Right ventricle myocardium superior (tissue), 1 donor: ENCODE measurements at places on chromosomes 6 and 20.

DNA sequence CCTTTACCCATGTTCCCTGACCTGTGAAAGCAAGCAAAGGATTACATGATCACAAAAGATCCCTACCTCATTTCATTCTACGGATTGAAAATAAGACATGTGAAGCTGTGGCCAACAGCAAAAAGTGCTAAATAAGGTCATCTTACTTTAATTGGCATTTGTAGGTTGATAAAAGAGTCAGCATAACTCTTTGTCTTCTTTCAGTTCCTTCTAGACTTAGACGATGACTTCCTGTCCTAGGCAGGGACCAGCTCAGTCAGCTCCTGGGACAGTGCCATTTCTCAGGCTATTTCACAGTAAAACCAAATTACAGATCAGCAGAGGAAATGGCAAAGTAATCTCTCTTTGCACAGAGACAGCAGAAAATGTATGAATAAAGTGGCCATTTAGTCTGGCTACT lies 480.7 kb downstream of the RFPL4B start:
- peak; percentile 47 for DNase-seq

- no peak for DNase-seq
Measured at GRCh38 chr20:37723668-37724067, 29.8 kb downstream of the CTNNBL1 start.

- DNase-seq = no peak
Measured at GRCh38 chr6:158487495-158487894, 72.4 kb upstream of the TMEM181 start.

DNA sequence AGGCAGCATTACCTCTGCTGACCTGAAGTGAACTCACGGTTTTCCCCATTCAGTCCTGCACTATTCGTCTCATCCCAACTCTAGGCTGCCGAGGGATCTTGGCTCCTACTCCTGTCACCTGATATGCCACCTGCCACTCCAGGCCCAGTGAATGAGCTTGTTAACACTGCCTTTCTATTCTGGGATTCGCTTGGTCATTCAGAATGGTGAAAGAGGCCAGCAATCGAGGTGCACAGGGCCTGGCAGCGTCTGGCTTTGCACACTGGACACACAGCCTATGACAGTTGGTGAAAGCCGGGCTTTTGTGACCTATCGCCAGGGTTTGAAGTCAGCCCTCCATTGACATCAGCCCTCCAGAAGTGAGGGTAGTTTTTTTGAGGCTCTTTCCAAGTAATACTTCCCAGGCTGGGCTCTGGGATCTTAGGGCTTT lies 59.3 kb upstream of the MYL9 start:
- peak; percentile 67 for DNase-seq

DNA sequence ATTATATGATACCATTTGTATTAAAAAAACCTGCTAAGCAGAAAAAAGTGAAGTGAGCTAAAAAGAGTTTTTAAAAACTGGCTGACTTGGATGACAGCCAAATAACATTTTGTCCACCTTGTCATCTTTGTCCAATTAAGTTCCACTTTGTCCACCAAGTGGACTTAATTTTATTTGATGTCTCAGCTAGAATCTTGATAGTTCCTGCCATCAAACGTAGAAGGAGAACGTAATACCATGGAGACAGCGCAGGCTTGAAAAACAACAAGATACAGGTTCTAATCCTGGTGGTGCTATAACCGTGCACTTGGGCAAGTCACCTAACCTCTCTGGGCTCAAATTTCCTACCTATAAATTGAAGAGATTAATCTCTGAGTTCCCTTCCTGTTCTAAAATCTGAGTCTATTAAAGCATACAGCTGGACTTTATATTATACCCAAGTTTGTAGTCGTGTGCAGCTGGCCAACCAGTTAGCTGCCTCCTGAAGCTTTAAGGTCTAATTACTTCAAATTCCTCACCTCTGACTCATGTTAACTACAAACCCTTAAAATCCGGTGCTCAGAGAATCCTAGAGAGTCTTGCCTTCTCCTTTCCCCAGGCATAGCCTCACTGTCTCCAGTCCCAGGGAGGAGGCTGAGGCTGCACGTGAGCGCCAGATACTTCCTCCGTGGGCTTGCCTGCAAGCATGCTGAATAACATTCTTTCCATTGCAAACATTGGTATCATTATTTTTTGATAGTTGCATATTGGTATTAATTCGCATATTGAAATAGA lies 16.8 kb downstream of the TMEM244 start:
- no peak for DNase-seq

DNA sequence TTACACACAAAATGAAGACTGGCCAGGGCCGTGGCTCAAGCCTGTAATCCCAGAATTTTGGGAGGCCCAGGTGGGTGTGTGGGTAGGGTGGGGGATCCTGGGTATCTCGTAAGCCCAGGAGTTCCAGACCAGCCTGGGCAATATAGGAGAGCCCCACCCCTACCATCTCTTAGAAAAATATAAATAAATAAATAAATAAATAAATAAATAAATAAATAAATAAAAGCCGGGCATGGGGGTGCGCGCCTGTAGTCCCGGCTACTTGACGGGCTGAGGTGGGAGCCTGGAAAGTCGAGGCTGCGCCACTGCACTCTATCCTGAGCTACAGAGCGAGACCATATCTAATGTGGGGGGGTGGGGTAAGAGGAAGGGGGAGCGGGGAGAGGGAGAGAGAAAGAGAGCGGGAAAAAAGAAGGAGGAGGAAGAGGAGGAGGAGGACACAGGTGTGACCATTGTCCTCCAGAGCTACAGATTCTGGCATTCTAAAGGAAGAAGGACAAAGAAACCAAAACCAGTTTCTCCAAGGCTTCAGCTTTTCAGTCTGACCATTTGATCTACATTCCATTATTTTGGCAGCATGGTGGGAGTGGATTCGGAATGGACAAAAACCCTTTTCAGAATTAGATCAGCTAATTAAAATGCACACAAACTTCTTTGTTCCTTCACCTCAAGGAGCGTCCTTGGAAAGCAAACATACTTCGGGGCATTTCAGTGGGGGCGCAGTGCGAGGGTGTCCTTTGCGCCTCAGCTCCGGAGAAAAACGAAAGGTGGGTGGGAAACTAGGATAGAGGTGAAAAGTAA lies 577 bp upstream of the C6orf141 start:
- DNase-seq = no peak

GRCh38 chr6:31350196-31351032 lies 6.6 kb downstream of the HLA-B start:
- no peak for DNase-seq

GRCh38 chr6:164579035-164579434 lies 730.4 kb downstream of the C6orf118 start:
- no peak for DNase-seq

GRCh38 chr6:6657085-6657819 lies 68.7 kb downstream of the LY86 start:
- DNase-seq = no peak

DNA sequence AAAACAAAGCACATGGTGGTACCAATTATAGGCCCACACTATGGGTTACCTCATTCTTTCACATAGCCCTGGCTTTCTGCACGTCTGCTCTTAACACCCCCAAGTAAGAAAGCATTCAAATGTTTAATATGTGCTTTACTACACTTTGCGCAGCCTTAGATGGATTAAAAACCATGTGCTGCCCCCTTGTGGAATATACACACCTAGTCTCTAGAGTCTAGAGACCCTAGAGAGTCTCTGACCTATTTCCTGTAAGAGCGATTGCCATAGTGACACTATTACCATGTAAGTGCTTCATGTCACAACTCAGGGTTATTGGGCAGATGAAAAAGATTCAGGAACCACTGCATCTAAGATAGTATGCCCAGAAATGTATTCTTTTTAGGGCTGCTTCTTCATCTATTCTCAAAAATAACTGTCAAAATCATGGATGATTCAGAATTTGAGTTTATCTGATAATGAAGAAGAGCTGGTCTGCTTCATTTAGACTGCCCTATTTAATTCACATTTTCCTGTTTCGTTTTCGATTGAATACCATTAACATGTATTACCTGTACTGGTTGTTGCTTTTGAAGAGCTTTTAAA lies 186.3 kb downstream of the ADGB start:
- no peak for DNase-seq

- no peak for DNase-seq
Measured at GRCh38 chr6:25448965-25449538, 169.9 kb downstream of the CARMIL1 start.

GRCh38 chr20:37781626-37782025 lies 87.8 kb downstream of the CTNNBL1 start:
- no peak for DNase-seq

DNA sequence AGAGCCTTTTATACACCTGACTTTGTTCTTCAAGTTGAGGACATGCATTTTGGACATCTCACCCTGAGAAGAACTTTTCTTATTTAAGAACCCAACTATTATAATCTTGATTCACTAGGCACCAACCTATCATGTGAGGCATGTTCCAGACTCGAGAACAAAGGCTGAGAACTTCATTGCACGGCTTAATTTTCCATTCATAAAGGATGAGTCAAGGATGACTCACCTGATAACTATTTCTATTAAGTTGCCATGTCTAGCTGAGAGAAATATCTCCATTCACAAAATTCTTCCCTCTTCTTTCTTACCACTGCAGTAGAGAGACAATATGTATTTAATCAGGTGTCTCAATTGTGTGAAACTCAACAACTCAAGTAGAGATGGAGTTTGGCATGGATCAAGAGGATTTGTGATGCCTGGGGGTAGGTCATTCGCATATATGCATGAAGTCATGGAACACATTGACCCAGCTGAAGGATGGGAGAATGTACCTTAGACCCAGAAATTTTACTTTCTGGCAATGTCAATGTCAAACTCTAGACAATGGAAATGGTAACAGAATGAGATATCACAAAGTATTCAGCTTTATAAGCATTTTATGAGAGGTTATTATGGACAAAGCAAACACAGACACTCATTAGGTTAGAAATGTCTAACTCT lies 208.7 kb upstream of the PRND start:
- no peak for DNase-seq

GRCh38 chr6:168867247-168868102 lies 386.2 kb downstream of the THBS2 start:
- no peak for DNase-seq

- no peak for DNase-seq
Measured at GRCh38 chr20:55584964-55585363, 420.4 kb downstream of the CBLN4 start.

GRCh38 chr20:60473211-60473610 lies 515.0 kb downstream of the CDH26 start:
- no peak for DNase-seq

- no peak for DNase-seq
Measured at GRCh38 chr6:2619651-2620050, 131.1 kb downstream of the MYLK4 start.

DNA sequence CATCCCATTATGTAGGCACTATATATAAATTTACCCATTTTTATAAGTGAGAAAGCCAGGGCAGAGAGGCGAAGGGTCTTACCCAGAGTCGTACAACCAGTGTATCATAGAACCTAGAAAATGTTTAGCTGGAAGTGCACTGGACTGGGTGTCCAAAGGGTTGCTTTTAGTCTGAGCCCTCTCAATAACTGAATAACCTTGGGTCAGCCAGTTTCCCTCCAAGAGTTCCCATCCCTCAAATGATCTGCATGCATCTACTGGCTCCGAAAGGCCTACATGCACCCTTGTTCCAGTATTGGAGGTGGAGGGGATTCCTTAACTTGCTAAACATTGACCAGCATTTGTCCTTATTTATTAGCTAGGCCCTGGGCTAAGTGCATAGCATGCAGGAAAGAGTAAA lies 3.8 kb downstream of the SNPH start:
- no peak for DNase-seq

DNA sequence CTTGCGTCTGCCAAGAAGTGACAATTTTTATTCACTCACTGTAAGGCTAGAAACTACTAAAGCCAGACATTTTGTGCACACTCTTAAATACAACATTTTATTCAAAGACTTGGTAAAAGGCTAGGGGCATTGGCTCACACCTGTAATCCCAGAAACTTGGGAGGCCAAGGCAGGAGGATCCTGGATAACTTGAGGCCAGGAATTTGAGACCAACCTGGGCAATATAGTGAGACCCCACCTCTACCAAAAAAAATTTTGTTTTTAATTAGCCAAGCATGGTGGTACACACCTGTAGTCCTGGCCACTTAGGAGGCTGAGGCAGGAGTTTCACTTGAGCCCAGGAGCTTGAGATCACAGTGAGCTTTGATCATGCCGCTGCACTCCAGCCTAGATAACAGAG lies 11.3 kb upstream of the SENP6 start:
- DNase-seq = no peak

DNA sequence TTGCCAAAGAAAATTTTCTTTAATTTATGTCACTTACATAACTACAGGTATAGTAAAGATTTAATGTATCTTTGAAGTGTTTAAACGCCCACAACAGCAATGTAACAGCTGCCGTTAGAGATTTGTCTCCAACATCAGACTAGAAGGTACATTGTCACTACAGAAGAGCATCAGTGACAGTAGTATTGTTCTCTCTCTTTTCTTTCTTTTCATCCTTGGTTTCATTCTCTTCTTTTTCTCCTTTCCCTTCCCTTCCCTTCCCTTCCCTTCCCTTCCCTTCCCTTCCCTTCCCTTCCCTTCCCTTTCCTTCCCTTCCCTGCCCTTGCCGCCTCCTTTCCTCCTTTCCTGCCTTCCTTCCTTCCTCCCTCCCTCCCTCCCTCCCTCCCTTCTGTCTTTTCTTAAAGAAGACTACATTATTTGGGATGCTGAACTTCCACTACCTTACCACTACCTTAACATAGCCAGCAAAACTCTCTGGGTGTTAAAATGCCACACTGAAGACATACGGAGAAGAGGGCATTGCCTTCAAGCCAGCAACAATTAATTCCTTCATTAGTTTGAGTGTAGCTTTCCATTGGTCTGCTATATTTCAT lies 663.9 kb downstream of the DOK5 start:
- no peak for DNase-seq

DNA sequence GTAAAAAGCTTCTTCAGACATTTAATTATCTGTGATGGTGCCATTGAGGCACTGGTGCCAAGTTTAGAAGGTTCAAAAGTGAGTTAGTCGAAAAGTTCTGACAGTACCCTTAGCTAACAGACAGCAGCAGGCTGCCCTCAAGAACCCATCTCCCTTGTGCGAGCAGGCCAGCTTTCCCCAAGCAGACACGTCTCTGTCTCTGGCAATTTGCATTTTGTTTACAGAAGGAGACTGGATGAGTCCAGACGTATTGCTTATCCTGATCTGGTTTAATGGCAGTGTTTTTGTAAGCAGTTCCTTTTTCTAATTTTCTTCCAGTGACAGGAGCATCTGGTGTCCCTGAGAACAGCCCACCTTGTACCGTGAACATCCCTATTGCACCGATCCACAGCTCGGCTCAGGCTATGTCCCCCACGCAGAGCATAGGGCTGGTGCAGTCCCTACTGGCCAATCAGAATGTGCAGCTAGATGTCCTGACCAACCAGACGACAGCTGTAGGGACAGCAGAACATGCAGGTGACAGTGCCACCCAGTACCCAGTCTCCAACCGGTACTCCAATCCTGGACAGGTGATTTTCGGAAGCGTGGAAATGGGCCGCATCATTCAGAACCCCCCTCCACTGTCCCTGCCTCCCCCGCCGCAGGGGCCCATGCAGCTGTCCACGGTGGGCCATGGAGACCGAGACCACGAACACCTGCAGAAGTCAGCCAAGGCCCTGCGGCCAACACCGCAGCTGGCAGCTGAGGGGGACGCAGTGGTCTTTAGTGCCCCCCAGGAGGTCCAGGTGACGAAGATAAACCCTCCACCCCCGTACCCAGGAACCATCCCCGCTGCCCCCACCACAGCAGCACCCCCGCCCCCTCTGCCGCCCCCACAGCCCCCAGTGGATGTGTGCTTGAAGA lies 58.3 kb upstream of the TMEM181 start:
- DNase-seq = no peak
